T-cell (primary cell): ENCODE measurements at places on chromosomes 12 and 14. TPM values are rescaled to one million over a fixed set of nuclear protein-coding genes. Genes with fewer than 3 reads are reported as not detected.

DACT1 gene
- 5.6 TPM for total RNA-seq

IL23A gene
- total RNA-seq: 16.3 TPM

CLEC1A gene
- not detected for total RNA-seq

DTX1 gene
- total RNA-seq: 5.6 TPM

TOX4 gene
- total RNA-seq: 95.5 TPM

PLEKHH1 gene
- total RNA-seq: 0.92 TPM

TMPRSS12 gene
- not detected for total RNA-seq

DNA sequence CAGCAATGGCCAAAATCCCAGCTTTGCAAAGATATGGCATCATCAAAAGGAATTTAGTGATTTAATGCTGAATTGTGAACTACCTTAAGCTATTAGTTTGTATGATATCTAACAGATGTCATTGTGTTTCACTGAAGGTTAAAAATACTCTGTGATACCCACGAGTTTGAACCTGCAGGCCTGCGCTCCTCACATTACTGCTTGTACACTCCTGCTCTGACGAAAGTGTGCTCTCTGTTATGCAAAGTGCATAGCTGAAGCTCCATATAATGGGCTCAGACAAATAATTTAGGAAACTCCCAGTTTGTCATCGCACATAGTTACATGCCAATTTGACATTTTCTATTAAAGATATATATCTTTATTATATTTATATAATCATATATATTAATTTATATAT lies 52.2 kb downstream of the SPPL3 start:
- no peak for DNase-seq

- DNase-seq: no peak
Observed at GRCh38 chr12:86774841-86775388, 518.7 kb upstream of the MGAT4C start.

- DNase-seq: no peak
Observed at GRCh38 chr14:99684410-99684934, 374 bp downstream of the CYP46A1 start.

- no peak for DNase-seq
Observed at GRCh38 chr12:57192920-57193319, 23.7 kb upstream of the NXPH4 start.

DNA sequence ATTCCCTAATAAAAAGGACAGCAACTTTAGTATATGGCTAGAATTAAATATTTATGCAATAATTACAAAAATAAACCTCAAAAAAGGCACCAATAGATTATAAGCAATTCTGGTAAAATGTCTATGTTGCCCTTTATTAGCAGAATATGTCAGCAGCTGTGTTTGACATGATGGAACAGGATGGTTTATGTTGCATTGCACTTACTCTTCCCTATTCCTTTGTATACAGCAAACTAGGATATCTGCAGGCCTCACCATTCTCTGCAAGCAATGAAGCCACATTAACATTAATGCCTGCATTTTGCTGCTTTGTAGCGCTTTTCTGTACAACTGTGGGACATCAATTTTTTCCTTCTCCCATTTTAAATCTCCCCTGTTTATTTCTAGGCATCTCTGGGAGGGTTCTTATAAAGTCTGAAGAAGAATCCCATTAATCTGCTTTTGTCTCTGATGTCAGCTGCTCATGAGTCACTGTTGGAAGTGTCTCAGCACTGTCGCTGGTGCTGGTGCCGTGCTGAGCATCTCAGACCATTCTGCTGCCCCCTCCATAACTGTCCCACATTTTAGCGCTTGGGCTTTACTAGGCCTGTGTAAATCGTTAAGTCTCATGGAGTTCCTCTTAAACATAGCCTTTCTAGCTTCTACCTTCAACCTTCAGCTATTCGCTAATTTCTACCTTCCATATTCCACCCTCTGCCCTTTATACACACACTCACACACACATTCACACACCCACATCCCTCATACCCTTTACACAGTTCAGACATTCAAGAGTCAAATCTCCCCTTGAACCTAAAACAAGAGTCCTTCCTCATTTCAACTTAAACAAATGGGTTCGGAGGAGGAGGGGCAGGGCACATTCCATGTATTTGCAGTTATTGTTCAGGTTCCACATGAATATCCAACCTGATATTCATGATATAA lies 64.4 kb upstream of the TRHDE start:
- no peak for DNase-seq

DNA sequence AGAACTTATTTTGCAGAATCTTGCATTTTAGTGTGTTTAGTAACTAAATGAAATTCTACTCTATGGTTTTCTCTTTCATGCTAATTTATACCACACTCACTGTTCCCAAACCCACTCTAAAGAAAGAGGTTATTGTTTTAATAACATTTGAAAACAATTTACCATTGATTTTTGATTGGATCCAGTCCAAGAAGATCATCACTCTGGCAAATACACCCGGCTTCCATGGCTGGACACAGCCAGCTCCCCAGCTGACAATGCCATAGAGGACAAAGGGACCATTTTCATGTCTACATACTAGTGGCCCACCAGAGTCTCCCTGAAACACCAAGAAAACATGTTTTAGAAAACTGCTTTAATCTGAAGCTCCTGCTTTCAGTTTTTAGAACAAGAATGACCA lies 42.4 kb downstream of the OVCH1 start:
- no peak for DNase-seq

GRCh38 chr12:101951002-101951670 lies 73.8 kb downstream of the DRAM1 start:
- no peak for DNase-seq

- DNase-seq: no peak
Observed at GRCh38 chr12:76909290-76909689, 30.5 kb upstream of the CSRP2 start.

GRCh38 chr12:104521731-104522130 lies 65.0 kb downstream of the CHST11 start:
- no peak for DNase-seq

- DNase-seq: no peak
Observed at GRCh38 chr12:49535921-49536525, 2.8 kb upstream of the KCNH3 start.

DNA sequence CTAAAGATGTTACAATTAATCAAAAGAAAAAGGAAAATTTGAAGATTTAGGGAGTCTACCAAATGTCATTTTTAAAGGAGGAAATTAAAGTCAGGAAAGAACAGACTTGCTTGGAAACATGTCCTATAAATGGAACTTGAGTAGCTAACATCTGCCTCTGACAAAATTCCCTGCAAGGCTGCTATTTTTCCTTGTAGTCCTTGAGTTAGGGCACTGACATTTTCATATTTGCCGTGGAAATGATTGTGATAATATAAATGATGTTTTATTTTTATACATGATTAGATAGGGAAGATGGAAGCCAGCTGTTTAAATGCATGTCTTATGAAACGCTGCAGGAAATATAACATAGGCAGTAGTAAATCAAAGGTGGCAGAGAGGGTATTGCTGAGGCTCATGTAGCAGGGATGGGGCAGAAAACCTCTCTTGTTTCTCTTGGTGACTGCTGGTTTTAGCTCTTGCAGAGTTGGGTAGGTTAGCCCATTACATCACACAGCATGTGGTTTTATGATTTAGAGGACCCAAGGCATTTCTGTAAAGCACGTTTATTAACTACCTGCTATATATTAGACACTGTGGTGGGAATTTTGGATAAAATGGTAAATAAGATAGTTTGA lies 21.7 kb downstream of the NUBPL start:
- DNase-seq: no peak

DNA sequence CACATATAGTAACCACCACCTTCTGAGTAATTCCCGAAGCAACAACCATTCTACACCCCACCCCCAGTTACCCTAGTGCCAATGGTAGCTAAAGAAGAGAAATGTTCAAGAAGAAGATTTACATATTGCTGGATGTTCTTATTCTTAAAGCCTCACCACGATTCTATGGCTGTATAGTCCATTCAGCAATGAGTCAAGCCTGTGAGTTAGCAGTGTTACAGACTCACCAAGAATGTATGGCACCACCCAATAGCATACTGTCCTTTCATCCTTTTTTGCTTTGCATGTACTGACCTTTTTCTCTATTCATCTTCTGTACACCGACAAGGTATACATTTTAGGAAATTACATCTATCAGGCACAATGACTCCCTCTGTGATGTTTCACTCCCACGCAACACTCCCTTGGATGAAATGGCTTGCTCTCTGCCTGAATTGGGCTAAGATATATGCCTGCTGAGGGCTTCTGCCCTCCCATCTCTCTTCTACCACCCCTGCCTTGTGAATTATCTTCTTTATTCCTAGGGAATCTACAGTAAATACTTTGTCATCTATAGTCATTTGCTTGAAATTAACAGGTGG lies 945.8 kb downstream of the DIO2 start:
- DNase-seq: no peak

- DNase-seq: no peak
Observed at GRCh38 chr12:68785358-68785757, 22.6 kb upstream of the MDM2 start.

- DNase-seq: no peak
Observed at GRCh38 chr12:81492131-81492720, 266.9 kb downstream of the PPFIA2 start.

DNA sequence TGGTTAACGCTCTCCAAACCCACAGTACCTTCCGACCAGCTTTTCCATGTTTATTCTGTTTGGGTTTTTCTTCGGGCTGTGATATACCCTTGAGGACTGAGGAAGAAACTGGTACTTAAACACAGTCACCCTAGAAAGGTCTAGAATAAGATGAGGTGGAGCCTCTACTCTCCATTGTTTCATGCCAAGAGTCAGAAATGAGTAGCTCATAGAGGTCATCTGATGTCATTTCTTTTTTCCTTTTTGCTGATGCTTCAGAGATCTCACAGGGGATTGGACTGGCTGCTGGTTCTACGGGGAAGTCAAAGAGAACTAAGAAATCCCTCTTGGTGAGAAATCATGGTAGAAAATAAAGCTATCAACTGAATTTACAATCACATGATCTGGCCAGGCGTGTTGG lies 538.2 kb upstream of the TMEM132C start:
- DNase-seq: no peak

DNA sequence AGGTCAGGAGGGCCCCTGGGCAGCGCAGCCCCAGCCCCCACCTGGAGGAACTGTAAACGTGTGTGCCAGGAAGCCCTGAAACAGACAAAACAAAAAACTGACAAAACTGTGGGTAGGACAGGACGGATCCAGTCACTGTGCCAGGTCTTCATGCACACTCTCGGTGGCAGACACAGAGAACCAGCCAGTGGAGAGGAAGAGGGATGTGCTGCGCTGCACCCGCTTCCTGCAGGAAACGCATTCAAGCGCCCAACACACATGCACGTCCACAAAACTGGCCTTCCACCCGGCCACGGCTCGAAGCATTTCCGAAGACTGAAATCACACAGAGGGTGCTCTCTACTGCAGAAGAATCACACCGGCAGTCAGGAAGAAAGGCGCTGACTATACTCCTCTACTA lies 16.9 kb downstream of the BRF1 start:
- DNase-seq: no peak

DNA sequence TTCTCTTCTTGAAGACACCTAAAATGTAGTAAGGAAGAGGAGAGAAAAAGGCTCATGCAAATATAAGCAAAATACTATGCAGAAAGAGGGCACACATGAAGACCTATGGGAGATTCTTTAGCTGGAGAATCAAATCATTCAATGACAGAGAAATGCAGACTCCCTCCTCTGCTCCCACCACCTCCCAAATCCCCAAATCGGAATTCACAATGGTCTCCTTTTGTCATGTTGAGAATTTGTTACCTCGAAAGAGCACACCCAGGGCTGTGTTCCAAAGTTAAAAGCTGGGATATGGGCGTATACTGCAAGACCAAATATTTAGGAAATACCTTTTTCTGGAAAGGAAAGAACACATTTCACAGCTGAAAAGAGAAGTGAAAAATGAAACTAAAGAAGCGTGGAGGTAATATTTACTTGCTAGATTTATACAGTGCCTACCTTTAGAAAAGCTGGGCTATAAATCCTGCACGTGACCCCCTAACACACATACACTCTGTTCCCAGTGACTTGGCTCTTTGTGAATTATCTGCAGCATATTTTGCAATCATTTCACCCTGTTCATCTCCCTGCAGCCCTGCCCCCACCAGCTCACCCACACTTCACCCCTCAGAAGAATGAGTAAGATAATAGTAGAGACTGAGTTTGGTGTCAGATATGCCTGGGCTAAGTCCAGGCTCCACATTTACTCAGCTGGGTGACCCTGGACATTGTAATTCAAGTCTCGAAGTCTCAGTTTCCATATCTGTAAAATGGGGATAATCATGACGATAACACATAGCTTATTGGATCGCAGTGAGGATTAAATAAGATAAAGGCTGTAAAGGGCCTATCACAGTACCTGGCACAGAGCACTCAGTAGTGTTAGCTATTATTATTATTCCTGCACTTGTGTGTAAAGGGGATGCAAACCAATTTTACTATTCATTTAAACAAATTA lies 2.9 kb upstream of the CACNA1C start:
- DNase-seq: no peak

DNA sequence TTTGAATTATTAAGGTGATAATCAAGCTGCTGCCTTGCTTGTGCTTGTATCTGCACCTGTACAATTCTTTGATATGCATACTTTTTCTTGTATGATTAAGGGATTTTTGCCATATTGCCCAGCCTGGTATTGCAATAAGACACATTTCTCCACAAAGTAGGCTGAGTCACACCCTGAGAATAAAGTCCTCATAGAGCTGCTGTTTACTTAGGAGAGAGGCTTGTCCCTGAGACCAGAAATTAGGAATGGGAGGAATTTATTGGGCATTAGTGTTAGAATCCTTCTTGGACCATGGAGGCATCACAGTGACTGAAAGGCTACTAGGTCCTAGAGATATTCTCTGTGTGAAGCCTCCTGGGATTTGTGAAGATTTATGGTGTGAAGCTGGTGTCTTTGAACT lies 506.8 kb upstream of the FBXO33 start:
- DNase-seq: no peak

DNA sequence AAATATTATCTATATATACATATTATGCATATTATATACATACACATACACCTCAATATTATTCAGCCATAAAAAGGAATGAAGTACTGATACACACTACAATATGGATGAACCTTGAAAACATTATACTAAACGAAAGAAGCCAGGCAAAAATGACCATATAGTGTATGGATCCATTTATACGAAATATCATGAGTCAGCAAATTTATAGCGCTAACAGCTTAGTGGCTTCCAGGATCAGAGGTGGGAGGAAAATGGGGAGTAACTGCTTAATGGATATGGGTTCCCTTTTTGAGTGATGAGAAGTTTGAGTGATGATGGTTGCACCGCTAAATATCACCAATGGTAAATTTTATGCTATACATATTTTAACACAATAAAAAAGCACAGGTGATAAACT lies 32.7 kb downstream of the PTGER2 start:
- DNase-seq: no peak

DNA sequence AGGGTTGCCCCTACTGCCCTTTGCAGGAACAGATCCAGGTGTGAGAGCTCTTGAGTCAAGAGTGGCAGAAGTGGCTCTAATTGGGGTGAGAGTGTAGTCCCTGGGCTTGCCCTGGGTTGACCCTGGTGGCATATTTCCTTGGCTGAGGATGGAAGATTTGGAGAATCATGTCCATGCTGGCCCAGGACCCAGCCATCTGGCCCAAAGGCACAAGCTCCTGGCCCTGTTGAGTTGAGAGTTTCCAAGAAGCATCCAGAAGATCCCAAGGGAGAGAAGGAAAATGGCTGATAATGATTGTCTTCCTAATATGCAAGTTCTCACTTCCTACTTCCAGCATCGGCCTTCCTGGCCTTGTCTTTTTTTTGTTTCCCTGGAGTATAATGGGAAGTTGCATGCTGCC lies 55.5 kb upstream of the SRSF5 start:
- DNase-seq: no peak

- DNase-seq: no peak
Observed at GRCh38 chr14:23457587-23458445, 11.7 kb upstream of the NGDN start.
